ENCODE measurements at places on chromosomes 5 and 9. TPM values are rescaled to one million over a fixed set of nuclear protein-coding genes. Genes with fewer than 3 reads are reported as not detected.

DNA sequence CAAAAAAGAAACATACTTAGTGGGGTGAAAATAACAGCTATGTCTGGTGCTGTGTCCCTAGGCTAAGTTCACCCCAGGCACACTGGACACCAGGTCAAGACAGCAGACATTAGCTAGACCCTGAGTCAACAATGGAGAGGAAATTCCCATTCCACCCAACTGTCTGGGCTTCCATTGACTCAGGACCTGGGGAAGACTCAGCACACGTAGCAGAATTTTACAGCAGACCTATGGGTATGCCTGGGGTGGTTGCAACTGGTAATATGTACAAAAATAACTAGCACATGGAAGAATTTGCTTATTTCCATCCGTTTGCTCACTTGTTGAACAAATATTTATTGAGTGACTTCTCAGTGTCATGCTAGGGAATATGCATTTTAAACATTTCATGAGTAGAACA is 117.0 kb downstream of the GAS1 start:
- DNase-seq, result no peak

GRCh38 chr9:87898151-87898550 is 15.5 kb downstream of the SPATA31E1 start:
- no peak for DNase-seq

DNA sequence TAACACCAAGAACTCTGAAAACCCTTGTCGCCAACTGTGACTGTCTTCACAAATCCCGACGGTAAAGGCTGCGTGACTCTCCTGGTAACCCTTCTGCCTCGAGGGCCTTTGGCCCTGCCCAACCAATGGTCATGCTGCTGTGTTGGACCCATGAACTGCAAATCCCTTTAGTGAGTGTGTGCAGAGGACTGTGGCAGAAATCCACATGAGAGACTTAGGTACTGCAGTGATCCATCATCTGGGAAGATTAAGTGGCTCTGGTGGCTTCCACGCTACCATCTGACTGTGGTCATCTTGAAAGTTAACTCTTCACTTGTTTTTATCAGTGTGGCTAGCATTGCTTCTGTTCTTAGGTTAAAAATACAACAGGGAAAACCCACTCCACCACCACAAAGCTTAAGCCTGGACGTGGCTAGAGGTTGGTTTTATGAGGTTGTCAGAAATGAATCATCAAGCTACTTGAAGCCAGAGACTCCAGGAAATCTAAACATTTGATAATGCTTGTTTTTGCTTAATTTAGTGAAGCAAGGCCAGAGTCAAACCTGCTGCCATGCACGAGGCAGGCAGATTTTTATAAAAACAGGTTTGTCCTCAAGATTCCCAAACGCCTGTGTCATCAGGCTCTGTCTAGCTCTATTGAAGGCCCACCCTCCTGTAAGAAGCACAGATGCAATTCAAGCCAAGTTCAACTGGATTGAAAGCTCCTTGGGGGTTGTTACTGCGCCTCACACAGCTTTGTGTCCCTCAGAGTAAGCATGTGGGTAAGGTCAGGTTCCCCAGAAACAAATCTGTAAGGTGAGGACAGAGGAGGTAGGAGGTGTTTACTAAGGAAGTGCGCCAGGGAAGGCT is 52.7 kb upstream of the ERCC6L2 start:
- DNase-seq, result no peak

GRCh38 chr5:57736716-57737115 is 254.1 kb upstream of the ACTBL2 start:
- DNase-seq, result no peak

DNA sequence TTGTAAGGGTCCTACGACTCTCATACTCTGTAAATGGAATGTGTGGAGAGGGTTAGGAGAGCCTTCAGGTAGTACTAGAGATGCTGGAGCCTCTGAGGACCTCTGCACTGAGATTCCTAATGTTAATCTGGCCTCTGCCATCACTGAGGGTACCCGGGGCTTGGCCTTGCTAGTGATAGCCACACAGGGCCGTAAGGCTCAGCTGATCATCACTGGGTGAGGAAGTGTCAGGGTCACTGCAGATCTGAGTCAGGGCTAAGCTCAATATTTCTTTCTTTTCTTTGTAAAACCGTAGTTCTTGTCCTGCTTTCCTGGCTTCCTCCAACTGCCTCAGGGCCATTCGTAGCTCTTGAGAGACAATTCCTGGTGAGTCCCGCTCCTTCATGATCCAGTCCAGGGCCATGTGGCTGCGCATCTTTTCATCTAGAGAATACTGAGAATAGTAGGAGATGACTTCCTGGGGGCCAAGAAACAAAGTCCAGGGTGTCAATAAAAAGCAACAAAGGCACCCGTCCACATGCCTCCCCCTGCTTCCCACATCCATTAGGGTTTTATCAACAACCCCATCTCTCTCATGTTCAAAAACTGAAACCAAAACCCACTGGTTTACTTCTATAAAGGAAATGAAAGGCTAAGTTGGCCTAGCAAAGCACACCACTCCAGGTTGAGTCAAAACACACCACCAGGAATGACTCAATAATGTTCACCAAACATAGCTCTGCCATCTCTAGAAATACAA is 47.7 kb downstream of the LIX1 start:
- no peak for DNase-seq

- DNase-seq, result no peak
Measured at GRCh38 chr9:71073494-71073893, 47.9 kb downstream of the TRPM3 start.

GRCh38 chr5:74365723-74366122 is 274.8 kb downstream of the ENC1 start:
- DNase-seq, result no peak

GRCh38 chr9:84600739-84601138 is 68.8 kb upstream of the NTRK2 start:
- no peak for DNase-seq

Gene PCDHB11
- 2.2 TPM for polyA plus RNA-seq

DNA sequence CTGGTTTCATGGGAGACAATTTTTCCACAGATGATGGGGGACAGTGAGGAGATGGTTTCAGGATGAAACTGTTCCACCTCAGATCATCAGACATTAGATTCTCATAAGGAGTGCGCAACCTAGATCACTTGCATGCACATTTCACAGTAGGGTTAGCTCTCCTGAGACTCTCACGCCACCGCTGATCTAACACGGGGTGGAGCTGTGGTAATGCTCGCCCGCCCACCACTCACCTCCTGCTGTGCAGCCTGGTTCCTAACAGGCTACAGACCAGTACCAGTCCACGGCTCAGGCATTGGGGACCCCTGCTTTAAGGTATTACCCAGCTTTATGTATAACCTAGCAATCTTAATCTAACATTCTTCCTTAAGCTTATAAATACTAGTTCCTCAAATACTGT is 35.6 kb downstream of the TTC39B start:
- DNase-seq, result no peak

- DNase-seq, result no peak
Measured at GRCh38 chr5:27315363-27316270, 277.2 kb upstream of the CDH9 start.

DNA sequence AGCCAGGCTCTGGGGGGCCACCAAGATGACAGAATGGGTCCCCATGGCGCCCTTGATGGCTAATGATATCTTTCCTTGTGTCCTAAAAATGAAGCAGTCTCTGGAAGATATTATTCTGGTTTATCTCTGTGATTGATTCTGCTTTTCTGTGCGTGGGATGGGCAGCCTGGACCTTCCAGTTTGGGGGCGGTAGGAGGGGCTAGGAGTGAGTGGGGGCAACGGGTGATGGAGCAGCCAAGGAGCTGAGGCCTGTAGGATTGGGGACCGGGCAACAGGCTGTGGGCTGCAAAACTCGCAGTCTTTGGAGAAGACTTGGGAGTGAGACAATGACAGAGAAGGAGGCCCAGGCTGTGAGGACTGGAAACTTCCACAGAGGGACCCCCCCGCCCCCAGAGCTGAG is 8.8 kb downstream of the PRRX2 start:
- no peak for DNase-seq

GRCh38 chr5:97098922-97099321 is 43.5 kb downstream of the LIX1 start:
- DNase-seq, result no peak

GRCh38 chr5:14148890-14149671 is 5.9 kb downstream of the TRIO start:
- DNase-seq, result no peak

Gene IL3
- not detected for polyA plus RNA-seq

Gene TEX48
- not detected for polyA plus RNA-seq

DNA sequence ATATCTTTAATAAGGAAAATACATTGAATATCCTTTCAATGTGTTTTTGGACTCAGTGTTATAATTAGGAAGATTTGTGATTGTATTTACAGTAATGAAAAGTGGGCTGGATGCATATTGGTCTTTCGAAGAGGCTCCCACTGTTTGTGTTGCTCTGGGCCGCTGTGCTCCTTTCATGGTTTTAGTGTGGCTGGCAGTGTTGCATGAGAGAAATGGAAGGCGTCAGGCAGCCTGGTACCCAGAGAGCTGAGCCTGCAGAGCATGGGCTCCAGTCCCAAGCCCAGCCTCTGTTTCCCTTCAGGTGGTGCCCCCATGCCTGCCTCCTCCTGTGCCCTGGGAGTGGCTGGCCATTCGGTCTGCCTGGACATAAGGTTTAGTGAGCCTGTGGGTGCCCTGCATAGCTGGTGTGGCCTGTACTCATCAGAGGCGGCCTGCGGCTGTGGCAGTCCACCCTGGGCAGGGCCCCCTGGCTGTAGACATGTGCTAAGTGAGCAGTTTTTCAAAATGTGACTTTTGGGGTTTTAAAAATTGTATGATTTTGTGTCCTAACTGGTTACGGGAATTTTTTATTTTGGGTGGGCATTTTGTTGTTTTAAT is 27.4 kb upstream of the FAM120AOS start:
- DNase-seq, result no peak

DNA sequence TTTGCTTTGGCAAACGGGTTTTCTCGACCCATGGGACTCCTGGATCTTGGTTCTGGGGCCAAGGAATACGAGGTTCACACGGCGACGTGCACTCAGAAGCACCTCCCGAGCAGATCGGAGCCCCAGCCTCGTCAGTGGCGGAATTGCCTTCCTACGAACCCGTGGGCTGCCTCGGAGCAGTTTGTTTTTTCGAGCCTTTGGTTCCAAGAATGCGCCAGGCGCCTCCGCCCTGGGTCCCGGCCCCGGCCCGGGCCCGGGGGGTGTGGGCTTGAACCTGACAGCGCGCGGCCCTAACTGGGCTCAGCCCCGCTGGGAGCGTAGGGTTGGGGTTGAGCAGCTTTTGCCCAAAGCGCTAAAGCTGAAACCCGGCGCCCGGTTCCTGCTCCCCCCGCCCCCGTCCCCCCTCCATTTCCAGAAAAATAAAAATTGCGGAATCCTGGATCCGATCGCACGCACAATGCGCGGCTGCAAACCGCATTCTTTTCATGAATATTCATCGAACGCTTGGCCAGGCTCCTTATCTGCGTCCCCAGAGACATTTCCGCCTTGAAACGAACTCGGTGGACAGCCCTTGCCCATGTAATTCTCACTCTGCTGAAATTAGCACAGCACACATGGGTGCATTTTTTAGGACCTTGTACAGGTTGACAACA is 1.0 kb downstream of the BASP1 start:
- no peak for DNase-seq

- no peak for DNase-seq
Measured at GRCh38 chr5:138979684-138980280, 104.6 kb upstream of the LRRTM2 start.

DNA sequence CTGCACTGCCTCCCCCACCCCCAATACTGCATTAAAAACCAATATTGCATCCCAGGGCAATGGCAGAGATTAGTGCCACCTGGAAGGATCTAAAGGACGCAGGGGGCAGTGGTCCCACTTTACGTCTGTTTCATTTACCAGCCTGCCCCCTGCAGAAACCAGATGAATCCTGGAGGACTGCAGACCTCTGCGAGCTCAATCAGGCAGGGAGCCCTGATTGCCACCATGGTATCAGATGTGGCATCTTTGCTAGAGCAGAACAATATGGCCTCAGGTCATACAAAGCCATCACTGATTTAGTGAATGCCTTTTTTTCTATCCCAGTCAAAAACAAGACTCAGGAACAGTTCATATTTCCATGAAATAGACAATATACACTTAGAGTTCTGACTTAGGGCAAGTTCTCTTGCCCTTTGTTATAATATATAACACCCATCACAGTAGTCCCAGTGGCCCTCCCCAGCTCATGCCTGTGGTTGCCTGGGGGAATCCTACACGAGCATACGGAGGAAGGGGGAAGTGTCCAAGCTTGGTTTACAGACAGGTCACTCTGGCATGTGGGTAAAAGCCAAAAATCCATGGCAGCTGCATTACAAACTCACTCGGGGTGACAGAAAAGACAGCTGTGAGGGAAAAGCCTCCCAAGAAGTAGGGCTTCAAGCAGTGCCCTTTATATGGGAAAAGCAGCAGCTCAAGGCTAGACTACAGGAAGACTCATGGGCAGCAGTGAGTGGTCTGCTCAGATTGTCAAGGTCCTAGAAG is 85.1 kb downstream of the MED27 start:
- no peak for DNase-seq

DNA sequence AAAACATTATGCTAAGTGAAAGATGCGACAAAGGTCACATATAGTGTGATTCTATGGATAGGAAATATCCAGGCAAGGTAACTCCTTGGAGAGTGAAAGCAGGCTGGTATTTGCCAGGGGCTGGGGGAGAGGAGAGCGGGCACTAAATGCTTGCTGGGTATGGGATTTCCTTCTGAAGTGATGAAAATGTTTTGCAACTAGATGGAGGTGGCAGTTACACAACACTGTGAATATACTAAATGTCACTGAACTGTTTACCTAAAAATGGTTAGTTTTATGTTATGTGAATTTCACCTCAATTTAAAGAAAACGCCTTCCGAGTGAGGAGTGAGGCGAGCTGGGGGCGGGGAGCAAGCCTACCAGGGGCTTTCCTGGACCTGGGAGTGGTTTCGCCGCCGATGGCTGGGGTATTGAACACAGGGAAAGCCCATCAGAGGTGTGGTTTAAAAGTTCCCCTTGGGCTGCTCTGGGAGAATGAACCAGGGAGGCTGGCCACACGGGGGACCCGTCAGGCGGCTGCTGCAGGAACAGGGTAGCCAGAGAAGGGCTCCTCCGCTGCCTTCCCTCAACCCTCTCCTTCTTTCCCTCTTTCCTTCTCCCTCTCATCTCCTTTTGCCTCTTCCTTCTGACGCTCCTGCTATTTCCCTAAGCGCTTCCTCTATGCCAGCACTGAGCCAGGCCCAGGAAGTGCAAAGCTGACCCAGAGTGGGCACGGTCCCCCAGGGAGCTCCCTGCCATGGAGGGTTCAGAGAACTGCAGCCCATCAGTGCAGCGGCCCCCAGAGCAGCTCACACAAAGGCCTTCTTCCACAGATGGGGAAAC is 4.9 kb downstream of the AKNA start:
- DNase-seq, result no peak

Gene GRK6
- 16.5 TPM for polyA plus RNA-seq

GRCh38 chr9:133701321-133701980 is 36.7 kb downstream of the SARDH start:
- no peak for DNase-seq

Gene PPP6C
- polyA plus RNA-seq, result 34.0 TPM

- DNase-seq, result no peak
Measured at GRCh38 chr5:40798801-40799210, 632 bp upstream of the PRKAA1 start.

DNA sequence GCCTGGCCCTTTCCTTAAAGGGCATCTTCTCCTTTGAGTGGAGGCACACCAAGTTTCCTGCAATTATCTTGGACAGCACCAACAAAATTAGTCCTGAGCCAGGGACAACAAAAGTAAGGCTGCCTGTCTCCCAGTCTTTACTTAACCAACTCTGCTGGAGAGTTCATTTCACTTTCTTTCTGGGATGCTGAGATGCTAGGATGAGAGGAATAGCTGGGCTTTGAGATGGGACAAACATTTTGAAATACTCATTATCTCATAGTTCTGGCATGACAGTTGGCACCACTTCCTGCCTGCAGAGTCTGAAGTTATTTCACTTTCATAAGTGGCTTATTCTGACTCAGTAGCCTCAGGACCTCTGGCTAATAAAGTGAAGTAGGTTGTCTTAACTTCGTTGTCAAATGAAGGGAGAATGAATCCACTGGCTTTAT is 157.0 kb downstream of the C9orf152 start:
- no peak for DNase-seq

Data from forelimb muscle (tissue), 1 donor.